ENCODE measurements at places on chromosomes 16 and 17.

DNA sequence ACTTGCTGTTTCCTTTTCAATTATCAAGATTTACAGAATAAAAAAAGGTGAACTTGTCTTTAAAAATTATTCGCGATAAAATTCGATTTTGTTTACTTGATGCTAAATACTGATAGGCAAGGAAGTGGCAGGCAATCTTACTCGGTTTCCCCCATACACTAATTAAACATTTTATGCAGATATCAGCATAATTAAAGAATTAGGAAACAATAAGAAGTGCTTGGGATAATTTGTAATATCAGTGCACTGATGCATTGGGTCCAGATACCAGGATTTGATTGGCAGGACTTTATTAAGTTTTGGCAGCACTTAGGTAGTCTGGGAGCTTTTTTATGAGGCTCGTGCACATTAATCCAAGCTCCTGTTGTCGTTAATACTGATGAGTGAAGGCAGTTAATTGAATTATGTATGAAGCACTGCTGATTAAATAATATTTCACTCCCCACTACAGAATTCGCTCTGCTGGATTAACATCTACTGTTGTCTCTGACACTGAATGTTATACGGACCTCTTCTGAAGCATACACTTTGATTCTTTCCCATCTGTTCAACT is 165.6 kb downstream of the CA10 start:
- DNase-seq, result no peak

DNA sequence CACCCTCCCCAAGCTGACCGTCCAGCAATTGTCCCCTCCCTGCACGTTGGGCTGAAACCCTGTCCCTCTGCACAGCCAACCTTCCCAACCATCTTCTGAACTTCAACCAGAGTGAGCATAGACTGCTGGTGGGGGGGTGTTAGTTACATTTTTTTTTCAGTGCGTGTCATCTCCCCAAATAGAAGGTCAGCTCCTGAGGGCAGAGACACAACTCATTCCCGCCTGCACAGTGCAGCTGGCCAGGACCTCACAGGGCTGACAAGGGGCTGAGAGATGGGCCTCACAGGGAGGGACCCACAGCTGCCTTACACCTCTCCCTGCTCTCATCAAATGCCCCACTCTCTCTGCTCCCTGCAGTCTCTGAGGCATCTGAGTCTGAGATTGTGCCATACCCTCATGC is 8.4 kb downstream of the SRL start:
- DNase-seq, result no peak

DNA sequence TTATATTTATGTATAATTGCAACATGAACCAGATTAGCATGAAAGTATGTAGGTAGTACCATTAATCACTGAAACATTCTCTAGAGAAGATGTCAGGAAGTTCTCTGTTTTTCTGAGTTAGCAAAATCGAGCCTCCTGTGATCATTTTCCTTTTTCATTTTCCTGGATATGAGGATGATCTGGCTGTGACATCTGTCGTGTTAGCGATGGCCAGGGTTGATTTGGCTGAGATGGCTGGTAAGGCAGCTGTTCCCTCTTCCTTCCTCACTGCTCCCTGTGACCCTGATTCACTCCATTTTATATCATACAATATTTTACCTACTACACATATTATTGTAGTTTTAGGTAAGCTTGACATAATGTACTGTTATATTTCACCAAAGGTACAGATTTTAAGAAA is 10.3 kb downstream of the CNTNAP4 start:
- no peak for DNase-seq

DNA sequence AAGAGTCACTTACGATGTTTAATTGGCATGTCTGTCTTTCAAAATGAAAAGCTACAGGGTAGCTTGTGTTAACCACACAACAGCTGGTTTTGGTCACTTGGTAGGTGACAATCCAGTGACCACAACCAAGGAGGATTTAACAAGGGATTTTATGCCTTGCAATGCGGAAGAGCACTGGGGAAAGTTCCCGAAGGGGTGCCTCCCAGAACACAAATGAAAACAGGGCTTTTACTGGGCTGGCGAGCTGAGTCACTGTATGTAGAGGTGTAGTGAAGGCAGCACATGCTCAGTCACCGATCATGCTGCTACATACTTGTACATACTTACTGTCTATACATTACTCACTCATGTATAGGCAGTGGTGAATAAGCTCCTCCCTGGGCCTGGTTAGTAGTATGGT is 483.5 kb downstream of the CDH13 start:
- DNase-seq, result no peak

GRCh38 chr16:86571530-86571915 is 4.9 kb downstream of the FOXC2 start:
- no peak for DNase-seq

Measured in hematopoietic multipotent progenitor cell treated with erythropoietin and hydrocortisone succinate and interleukin-3 and kit ligand, for 8 days (in vitro differentiated cells).